ENCODE measurements at places on chromosomes 7 and 10.
A peak's percentile ranks its signal among the peaks of the same experiment; 100 is the strongest.

DNA sequence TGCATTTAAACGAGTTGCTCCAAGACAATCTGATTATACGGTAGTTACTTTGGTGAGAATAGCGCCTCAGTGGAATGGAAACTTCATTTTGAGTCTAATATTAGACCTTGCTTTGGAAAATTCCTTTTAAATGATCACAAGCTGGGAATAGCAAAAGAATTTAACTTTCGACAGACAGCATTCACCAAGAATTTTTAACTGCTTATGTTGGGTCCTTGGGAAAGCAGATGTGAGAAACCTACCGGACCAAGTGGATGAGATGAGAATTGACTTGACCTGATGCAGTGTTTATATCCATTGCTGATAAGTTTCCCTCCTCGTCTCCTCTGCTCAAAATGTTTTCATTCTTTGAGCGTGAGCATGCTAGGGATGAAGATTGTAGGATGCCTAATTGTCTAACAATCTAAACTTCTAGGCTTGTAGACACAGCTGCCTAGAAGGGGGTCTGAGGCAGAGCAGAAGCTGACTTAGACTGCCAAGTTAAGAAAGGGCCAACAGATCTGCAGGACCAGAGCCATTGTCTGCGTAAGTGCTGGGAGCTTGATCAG, 126.9 kb downstream of the CNNM2 start:
- no peak for DNase-seq

- peak; percentile 84 for DNase-seq
Measured at GRCh38 chr7:2019711-2020511, 212.8 kb downstream of the MAD1L1 start.

DNA sequence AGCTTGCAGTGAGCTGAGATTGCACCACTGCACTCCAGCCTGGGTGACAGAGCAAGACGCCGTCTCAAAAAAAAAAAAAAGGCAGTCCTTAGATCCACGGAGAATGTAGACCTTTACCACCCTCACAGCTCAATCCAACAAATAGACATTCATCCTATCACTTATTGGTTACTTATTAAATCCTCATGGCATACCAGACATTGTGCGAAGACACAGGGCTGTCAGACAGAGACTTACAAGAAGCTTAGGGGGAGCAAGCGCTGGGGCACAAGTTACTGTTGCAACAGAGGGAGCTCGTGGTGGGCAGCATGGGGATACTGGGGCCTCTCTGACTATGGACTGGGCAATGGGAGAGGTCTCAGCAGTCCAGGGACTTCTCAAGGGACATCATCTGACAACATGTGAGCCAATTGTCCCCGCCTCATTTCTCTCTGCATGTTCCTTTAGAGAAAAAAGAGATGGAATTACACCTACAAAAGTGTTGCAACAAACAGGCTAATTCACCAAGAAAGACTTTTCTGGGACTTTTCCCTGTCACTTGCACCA, 82.8 kb upstream of the TNS3 start:
- no peak for DNase-seq

DNA sequence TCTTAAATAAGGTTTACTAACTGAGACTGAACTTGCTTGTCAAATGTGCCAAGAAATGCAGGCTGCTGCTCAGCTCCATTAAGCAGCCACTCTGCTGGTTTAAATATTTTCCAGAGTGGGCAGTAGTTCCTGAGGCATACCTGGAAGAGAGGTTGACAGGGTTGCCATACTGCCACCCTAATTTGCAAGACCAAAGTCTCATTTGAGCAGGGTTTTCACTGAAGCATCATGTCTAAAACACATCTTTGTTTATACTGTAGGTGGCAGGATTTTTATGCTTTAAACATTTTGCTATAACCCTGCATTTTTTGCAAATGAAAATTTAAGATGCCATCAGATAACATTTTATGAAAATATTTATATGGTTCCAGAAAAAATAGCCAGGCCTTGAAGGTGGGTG, 618.0 kb upstream of the LRRTM3 start:
- DNase-seq, result no peak

GRCh38 chr7:147411096-147411495, 1179.5 kb upstream of the C7orf33 start:
- no peak for DNase-seq

GRCh38 chr7:36171503-36171902, 18.4 kb downstream of the EEPD1 start:
- peak; percentile 57 for DNase-seq

DNA sequence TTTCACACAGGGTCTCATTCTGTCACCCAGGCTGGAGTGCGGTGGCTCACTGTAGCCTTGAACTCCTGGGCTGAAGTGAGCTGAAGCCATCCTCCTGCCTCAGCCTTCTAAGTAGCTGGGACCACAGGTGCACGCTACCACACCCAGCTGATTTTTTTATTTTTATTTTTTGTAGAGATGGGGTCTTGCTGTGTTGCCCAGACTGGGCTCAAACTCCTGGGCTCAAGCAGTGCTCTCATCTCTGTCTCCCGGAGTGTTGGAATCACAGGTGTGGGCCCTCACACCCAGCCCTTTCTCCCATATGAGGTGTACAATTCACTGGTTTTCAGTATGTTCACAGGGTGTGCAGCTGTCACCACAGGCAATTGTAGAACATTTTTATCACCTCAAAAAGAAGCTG, 5.2 kb downstream of the INPP5A start:
- DNase-seq, result no peak

- no peak for DNase-seq
Measured at GRCh38 chr7:85237721-85238120, 50.9 kb upstream of the SEMA3D start.

DNA sequence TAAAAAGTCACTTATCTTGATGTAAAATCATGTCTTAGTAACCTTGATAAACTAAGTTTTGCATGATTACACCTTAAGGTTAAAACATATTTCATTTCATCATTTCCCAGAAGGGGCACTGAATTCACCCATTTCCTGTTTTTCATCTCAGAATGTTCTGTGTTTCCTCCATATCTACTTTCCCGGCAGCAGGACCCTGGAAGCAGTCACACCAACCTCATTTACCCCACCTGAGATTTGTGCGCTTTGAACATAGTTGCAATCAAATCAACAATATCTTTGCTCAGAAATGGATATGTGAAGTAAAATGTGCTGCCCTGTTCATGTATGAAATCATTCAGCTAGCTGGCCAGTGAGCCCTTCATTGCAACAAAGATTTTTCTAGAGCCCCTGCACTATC, 46.8 kb downstream of the IKZF1 start:
- DNase-seq, result no peak

GRCh38 chr10:111874576-111874975, 309.0 kb downstream of the GPAM start:
- DNase-seq, result no peak

GRCh38 chr10:8052341-8052955, 2.0 kb upstream of the GATA3 start:
- DNase-seq, result no peak

- DNase-seq, result no peak
Measured at GRCh38 chr7:44767912-44768627, 19.4 kb downstream of the ZMIZ2 start.

DNA sequence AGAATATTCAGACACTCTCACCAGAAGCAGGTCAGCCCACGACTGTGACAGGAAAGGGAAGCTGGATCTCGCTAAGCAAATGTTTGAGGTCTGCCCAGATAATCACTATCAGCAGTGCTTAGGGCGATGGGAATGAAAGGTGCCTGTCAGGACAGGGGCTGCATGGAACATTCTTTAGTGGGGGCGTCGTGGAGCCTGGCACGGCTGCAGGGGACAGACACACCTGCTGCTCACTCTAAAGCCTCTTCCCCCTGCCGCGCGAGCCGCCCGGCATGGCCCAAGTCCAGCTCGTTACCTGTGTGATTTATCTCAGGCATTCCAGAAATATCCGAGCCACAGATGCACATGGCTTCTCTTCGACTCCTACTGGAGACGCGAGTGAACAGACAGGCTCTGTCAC, 235.5 kb downstream of the GLRX3 start:
- no peak for DNase-seq

DNA sequence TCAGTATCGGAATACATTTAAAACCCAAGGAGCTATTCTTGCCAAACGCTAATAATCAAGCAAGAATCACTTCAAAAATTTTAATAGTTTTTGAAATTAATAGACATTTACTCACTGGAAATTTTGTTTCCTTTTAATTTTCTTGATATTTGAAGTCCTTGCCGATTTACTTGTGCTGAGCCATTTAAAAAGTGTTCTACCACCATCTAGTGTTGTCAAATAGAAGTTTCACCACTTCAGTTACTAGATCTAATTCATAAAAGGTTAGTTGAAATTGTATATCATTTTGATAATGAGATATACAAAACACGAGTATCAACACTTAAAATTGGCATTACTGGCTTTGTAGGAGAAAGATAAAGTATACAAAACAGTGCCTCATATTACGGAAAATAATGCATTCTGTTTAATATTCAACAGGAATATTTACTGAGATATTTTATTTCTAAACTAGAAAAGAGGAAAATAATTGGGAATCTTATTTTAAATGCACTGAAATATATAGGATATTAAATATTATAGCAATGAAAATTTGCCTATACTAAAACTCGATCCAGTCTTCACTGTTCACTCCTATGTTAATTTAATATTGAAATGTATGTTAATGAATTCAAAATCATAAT, 664.8 kb upstream of the SEMA3D start:
- no peak for DNase-seq

DNA sequence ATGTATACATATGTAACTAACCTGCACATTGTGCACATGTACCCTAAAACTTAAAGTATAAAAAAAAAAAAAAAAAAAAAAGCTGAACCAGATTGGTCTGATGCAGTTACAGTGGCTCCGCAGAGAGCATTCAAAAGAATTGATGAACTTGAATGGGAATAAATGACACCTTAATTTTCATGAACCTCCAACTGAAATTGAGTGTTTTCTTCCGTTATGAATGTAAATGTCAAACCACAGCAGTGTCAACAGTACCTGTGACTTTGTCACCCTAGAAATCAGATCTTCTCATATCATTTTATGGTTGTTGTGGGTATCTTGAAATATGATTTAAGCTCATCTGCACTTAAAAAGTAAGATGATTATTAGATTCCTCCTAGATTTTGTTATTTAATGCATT, 32.7 kb upstream of the SRGN start:
- no peak for DNase-seq

DNA sequence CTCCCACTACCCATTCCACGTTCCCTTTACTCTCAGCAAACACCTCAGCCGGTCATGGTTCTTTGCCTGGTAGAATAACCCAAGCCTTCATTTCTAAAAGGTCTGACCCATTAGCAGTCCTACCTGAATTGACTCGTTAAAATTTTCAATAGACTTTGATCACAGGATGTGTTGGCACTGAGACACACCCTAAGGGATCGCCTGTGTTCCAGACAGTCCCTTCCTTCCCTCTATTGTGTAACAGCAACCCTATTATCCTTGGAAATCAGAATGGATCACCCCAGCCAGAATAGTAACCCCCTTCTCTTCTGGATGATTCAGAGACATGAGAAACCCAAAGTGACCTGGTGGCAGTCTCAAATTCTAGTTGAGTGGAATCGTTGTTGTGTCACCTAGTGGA, 20.4 kb upstream of the FAM171A1 start:
- no peak for DNase-seq

- DNase-seq, result no peak
Measured at GRCh38 chr7:117279931-117280557, 42.8 kb downstream of the WNT2 start.

DNA sequence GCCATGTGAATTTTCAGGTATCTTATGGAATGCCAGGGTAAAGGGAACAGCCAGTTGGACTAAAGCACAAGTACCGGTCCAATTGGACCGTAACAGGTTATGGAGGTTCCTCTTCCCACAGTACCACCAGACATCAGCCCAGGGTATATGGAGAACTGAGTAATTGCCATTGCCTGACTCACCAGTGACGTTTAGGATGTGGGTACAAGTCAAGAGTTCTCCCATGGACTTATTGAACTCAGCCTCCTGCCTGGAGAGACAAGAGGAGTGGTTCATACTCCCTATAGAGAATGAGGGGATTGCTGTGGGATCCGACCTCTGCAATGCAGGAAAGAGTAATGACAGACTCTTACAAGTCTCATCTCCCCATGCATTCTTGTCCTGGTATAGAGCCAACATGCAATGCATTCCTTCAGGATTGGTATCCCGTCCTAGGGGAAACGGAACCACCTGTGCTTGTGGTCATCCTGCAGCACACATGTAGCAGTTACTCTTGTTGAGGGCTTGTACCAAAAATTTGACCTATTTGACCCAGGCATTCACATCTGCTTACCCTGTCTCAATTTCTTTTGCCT, 30.7 kb upstream of the ELOVL3 start:
- no peak for DNase-seq

- DNase-seq, result no peak
Measured at GRCh38 chr10:112262546-112262945, 20.7 kb upstream of the TECTB start.

GRCh38 chr7:70307544-70308106, 709.4 kb downstream of the AUTS2 start:
- no peak for DNase-seq

DNA sequence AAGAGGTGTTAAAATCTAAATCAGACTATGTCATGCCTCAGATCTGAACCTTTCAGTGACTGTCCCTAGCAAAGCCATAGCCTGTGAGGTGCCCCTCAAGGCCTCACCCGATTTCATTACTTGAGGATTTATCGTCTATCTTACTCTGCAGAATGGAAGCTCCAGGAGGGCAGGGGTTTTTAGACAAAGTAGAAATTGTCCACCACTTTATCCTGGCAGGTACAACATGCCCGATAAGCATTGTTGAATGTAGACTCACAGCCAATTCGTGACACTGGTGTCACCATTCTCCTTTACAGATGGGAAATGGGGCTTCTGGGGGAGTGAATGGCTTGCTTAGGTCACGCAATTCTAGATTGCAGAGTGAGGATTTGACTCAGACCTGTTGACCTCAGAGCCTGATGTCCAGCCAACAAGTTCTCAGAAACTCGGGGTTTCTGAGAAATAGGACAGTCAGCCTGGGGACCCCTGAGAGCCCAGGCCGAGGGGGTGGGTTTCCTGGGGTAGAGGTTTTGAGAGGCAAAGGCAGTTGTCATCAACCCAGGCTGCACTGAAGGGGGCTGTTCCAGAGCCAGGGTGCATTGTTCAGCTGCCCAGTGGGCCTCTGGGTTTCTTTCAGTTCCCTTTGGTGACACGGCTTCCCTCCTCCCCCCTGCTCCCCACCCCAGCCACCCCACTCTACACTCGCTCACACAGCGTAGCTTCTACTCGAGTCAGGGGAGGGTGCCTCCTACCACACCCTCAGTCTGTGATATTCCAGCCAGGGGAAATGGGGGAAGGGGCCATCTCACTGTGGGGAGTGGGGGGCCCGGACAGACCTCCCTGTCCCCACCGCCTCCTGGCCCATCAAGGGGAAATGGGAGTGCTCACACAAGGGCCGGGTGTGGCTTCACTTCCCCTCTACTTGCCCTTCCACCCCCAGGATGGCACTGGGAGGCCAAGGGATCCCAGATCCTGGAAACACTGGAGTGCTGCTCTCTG, 3.1 kb upstream of the IRF5 start:
- no peak for DNase-seq

- DNase-seq, result no peak
Measured at GRCh38 chr10:122689146-122689820, 10.4 kb downstream of the C10orf120 start.

GRCh38 chr10:69960606-69960987, 92.0 kb upstream of the MACROH2A2 start:
- DNase-seq, result no peak

- no peak for DNase-seq
Measured at GRCh38 chr7:150367677-150368095, 936 bp upstream of the REPIN1 start.

Data from SIG-M5 (cell line).